ENCODE measurements at places on chromosomes 11 and 22. TPM values are rescaled to one million over a fixed set of nuclear protein-coding genes. Genes with fewer than 3 reads are reported as not detected.

The NFAM1 gene
- 0.27 TPM for total RNA-seq

The SLC22A9 gene
- not detected for total RNA-seq

The TAGLN gene
- total RNA-seq, result 192 TPM

The CEND1 gene
- not detected for total RNA-seq

The FJX1 gene
- total RNA-seq, result 72.8 TPM

The YPEL1 gene
- total RNA-seq, result 18.4 TPM

The CRYBB1 gene
- not detected for total RNA-seq

The HBB gene
- not detected for total RNA-seq

The OR5AP2 gene
- total RNA-seq, result not detected

The DAGLA gene
- total RNA-seq, result 8.1 TPM

The NF2 gene
- total RNA-seq, result 42.1 TPM

The CRYBB3 gene
- 0.54 TPM for total RNA-seq

The OR51A7 gene
- total RNA-seq, result not detected

The DCPS gene
- total RNA-seq, result 9.1 TPM
